ENCODE measurements at places on chromosomes 1 and 21.

DNA sequence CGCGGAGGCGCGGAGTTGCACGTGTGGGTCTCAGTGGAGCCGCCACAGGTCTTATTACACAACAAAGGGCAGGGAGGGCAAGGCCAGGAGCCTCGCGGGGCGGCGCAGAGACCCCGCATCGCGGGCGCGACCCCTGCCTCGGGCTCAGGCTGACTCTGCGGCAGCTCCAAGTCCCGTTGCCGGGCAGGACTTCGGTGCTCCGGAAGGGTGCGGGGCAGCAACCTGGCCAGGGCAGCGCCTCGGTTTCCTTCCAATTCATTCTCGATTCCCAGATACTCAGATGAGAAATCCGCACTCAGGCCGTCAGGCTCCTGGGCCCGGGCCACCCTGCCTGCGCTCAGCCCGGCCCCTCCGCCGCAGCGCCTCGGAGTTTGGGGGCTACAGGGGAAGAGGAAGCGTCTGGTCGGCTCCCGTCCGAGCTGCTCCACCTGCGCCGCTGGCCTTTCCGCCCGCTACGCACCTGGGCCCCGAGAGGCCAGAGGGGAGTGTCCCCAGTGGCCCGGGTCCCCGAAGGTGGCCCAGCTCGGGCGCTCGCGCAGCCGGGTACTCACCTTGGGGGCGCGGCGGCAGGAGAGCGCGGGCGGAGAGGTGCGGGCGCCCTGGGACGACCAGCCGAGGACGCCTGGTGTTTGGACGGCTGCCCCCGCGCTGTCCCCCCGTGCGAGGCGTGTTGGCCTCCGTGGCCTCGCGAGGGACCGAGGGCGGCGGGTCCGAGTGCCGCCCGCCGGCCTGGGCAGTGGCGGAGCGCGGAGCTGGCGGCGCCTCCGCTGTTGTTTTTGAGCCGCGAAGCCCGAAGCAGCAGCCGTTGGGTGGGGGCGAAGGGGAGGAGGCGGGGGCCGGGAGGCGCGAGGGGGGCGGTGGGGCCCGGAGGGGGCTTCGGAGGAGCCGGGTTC lies 1.1 kb upstream of the PRDM16 start:
- no peak for DNase-seq

GRCh38 chr1:4064150-4064889 lies 164.2 kb upstream of the C1orf174 start:
- DNase-seq = no peak

DNA sequence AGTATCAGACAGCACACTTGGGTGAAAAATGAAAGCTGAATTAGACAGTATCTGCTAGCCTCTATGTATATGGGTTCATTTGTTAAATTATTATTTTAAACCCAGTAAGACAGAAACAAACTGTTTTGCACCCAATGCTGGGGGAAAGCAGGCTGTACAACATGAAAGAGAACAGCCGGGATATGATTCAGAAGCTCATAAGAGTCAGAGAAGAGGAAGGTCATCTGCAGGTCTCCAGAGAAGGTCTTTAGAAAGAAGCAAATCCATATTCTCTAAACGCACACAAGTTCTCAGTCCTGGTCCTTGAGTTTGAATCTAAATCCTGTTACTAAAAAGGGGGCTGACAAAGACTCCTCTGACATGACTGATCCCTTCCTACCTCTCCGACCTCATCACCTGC lies 155.1 kb downstream of the SIPA1L2 start:
- no peak for DNase-seq

DNA sequence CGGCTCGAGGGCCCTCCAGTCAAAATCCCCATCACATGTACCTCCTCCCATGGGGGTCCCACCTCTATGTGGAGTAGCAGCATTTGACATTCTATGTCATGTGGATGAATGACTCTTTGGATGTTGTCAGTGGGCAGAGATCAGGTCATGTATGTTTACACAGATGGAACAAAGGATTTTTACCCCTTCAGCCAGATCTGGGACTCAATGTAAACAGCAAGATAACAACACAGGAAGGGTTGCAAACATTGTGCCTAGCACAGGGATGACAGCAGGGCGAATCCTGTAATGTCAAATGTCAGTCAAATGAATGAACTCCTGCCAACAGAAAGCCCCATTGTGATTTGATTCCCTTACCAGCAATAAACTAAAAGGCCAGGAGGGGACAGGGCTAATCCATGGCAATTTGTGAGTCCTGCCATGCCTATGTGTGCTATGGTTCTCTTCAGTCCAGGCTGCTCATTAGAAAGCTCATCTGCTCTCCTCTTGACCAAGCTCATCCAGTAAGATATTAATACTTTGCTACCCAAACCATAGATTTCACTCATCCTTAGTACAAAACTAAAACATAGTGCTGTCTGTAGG lies 60.3 kb downstream of the PGBD5 start:
- DNase-seq = no peak

DNA sequence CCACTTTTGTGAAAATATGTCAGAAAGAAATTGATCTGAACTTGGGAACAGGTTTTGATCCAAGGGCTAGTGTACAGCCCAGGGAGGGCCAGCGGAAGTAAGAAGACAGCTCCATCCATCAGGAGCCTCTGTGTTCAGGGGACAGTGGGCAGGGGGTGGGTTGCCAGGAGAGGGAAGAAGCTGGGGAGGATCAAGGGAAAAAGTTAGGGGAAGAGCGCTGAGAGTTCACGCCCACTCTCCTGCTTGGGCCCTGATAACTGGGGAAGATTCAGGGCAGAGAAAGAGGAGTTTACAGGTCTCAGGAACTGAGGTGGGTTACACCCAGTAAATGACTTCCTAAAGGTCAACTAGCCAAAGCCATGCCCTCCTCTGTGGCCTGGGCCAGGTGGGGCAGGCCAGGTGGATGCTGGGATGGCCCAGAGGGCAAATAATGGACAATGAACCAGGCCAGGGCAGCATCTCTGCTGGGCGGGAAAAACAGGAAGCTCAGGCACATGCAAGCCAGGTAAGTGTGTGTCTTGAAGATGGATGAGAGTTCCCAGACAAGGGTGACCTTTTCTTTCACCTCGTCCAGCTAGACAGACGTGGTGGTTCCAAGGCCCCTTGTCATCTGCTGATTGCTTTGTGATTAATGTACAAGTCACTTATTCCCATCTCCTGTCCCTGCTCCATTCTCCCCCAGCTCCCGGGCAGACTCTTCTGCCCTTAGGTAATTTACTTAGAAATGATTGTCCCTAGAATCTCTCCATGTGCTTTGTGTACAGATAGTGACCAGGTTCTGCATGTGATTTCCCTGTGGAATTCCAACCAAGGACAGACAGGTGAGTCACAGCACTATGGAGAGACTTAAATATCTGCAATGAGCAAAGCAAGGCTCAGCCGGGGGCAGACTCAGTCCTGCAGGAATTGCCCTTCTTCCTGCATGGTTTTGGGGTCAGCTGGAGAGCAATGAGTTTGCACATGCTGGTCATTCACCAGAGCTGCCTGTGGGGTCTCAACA lies 57.0 kb downstream of the MDM4 start:
- DNase-seq = no peak

GRCh38 chr1:41712695-41713094 lies 206.0 kb downstream of the HIVEP3 start:
- no peak for DNase-seq

DNA sequence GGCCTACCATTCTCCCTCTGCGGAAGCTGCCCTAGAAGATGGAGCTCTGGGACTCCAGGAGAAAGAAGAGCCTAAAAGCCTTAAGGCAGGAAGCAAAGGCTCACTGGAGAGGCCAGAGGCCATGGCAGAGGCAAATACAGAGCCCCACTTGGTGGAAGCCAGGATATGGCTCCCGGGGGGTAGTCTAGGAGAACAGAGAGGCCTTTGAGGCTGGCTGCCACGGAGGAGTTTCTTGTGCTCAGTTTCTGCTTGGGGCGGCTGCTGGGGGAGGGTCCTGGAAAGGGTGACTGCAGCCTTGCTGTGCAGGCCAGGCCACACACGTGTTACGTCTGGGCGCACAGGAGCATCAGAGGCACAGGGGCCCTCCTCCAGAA lies 5.4 kb downstream of the CC2D1B start:
- no peak for DNase-seq

DNA sequence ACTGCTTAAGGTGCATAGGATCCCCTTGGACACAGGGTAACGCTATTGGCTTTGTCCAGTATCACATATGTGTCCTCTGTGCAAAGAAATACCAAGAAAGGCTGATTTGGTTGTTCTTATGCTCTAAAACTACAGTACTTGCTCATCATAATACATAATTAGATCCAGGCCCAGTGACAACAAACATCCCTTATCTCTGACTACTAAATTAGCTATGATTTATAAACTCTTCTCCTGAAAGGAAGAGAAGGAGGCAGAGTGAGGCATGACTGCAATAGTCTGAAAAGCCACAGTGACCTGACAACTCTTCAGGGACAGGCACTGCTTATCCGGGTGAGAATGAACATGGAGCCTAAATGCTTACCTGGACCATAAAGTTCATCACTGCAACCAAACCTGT lies 30.7 kb downstream of the MGST3 start:
- DNase-seq = no peak

DNA sequence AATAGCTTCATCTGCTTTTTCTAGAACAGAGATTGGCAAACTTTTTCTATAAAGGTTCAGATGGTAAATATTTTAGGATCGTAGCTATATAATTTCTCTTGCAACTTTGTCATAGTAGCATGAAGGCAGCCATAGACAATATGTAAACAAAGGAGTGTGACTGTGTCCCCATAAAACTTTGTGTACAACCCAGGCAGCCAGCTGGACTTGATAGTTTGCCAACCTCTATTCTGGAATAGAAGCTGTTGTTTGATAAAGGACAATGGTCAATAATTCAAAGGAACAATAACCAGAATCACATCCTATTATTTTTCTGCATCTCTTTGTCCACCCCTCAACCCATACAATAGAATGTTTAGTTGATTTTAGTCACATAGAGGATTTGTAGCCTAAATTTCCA lies 286.7 kb downstream of the LMX1A start:
- DNase-seq = no peak

- DNase-seq = no peak
Measured at GRCh38 chr21:38383411-38384237, 114.7 kb downstream of the ERG start.

GRCh38 chr1:201958348-201958747 lies 3.0 kb downstream of the TIMM17A start:
- DNase-seq = no peak

DNA sequence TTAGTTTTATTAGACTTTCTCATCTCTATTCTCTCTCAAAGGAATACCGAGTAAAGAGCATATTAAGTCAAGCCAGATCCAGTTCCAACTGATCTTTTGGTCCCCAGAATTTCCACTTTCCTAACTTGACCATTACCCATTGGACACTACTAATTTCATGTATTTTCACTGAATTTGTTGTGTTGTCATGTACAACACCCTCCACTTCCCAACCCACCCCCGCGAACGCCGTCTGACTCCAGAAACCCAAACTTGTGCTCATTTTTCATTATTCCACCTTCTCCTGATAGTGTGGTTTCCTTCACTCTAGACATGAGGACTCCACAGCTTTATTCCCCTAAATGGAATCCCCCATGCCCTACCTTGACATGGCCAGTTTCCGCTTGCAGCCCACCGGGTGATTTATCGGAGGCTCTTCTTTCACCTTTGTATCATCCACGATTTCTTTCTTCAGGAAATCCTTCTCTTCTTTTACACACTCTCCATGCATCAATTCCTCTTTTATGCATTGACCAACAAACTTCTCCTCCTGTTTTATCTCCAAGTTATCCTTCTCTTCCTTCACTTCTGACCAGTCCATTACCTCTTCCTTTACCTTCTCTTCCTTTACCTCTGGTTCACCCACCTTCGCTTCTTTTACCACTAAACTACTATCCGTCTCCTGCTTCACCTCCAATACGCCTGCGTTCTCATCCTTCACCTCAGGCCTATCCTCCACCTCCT lies 805 bp downstream of the ZNHIT6 start:
- no peak for DNase-seq

DNA sequence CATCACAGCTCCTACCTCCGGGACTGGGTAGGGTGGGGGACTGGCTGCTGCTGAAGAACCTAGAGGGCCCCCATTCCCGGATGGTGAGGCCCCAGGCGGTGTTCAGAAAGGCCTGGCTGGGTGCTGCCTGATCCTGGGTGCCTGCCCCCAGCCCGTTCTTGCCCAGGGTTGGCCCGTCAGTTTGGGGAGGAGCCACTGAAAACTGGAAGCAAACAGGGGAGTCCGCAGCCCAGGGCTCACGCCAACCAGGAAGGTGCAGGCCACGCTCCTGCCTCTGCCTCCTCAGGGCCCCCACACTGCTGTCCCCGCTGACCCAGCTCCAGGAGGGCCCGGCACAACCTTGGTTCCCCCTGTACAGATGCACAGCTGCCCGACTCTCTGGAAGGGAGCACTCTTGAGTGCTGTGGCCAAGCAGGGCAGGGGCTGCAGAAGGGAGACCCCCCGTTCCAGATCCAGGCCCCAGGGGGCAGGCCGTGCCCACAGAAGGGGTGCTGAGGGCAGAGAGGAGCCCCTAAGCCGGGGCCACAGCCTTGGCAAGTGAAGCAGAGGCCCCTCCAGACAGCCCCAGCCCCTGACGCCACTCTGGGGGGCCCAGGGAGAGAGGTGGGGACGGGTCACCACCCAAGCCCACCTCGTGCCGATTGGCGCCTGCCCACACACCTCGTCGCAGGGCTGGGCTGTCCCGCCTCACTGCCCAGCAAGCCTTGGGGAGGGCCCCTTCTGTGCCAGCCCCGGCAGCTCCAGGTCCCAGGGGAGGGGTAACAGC lies 5.5 kb downstream of the C1QTNF12 start:
- no peak for DNase-seq

- no peak for DNase-seq
Measured at GRCh38 chr1:91529856-91530255, 29.2 kb downstream of the CDC7 start.

- DNase-seq = no peak
Measured at GRCh38 chr1:150683914-150684313, 13.0 kb downstream of the GOLPH3L start.

DNA sequence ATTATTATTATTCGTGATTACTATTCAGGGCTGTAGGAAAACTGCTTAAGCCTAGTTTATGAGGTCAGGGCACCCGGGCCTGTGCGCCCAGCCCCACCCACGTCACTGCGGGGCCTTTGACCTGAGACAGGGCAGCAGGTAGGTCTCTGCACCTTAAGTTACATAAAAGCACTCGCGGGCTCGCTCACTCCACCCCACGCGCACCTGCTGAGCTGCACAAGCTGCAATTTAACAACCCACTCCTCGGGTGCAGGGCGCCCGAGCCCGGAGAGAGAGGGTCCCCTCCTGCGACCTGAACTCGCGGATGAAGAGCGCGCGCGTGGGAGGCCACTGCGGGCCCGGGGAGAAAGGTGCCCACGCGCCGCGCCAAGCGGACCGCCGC lies 477 bp downstream of the ICMT start:
- DNase-seq = no peak

GRCh38 chr1:9182784-9183257 lies 51.8 kb upstream of the H6PD start:
- no peak for DNase-seq

- no peak for DNase-seq
Measured at GRCh38 chr1:243672539-243673074, 177.4 kb downstream of the AKT3 start.

GRCh38 chr1:234292011-234292410 lies 81.2 kb upstream of the COA6 start:
- DNase-seq = no peak

DNA sequence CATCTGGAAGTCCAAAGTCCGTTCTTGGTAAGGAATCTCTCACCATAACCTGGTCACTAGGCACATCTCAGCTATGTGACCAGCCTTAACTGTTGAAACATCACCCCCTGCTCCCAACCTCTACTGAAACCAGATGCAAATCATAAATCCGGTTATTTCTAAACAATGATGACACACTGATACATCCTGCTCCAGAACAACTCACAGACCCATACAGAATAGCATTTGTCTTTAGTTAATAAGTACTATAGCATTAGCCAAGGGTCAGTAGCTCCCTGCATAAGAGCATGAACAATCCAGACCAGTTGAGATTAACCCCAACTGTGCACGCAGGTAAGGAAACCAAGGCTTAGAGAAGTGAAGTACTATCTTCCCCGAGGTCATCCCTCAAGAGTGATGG lies 38.0 kb upstream of the KCTD3 start:
- no peak for DNase-seq

Data from activated T-helper 9 cell treated with anti-CD3 and anti-CD28 coated beads, Interleukin-2, amount 50 U/mL, for 16 hours (primary cell).